Stimulated activated CD8-positive, alpha-beta memory T cell treated with anti-CD3 and anti-CD28 coated beads, Interleukin-7, amount 100 ng/mL, for 48 hours (primary cell): ENCODE measurements at places on chromosomes 1 and 21.
A peak's percentile ranks its signal among the peaks of the same experiment; 100 is the strongest.

DNA sequence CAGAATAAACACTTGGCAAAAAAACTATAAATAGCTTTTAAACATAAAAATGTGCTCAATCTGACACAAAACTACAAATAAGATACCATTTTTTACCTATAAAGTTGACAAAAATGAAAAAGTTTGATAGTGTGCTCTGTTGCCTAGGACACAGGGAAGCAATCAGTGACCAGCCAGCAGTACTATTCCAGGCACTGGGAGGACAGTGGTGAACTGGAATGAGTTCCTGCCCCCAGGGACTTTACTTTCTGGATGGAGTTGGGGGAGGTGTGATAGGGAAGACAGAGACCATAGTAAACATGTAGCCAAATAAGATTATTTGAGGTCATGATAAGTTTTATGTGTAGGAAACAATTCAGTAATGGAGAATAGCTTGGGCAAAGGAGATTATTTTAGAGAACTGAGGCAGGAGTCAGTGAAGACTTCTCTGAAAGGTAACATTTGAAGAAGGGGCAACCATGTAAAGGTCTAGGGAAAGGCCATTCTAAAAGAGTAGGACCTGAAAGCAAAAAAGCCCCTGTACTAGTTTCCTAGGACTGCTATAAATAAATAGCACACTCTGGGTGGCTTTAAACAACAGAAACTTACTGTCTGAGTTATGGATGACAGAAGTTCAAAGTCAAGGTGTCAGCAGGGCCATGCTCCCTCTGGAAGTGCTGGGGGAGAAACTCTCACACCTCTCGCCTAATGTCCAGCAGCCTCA, 42.0 kb downstream of the EEIG2 start:
- DNase-seq, result no peak

GRCh38 chr1:100799548-100799947, 80.0 kb downstream of the VCAM1 start:
- no peak for DNase-seq

- DNase-seq, result no peak
Observed at GRCh38 chr1:58887059-58887458, 103.2 kb upstream of the JUN start.

DNA sequence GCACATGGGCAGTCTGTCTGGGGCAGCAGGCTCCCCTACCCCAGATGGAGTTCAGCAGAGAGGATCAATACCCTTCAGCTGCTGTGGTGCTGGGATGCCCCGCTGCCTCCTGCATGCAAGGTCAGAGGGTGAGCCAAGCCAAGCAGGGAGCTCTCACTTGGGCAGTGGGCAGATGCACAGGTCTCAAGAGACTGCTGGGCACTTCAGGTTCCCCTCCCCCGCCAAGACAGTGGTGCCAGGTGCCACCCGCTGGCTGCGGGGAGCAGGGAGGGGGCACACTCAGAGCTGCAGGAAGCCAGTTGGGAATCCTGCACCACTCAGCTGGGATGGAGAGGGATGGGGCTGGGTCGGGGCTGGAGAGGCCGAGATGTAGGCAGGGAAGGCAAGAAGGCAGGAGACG, 15.8 kb upstream of the EVA1B start:
- DNase-seq, result no peak

- DNase-seq, result no peak
Observed at GRCh38 chr1:95415146-95415545, 181.1 kb downstream of the RWDD3 start.

DNA sequence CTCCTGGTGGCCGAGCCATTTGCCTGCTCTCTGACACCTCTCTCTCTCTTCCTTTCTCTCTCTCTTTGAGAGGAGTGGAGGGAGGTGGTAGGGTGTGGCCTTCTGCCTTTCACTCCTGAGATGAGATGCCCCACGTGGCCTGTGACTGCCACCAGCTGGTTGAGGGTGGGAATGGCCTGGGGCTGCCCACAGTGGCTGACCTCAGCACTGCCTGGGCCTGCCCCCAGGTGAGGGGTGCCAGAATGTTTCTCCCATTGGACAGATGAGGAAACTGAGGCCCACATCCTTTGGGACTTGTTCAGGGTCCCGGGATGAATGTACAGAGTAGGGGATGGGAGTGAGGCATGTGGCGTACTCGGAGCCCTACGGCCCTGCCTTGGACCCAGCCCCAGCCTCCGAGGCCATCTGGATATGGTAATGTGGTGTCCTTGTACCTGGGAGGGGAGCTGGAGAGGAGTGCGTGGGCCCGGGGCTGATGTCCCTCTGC, 12.7 kb upstream of the C1orf167 start:
- DNase-seq, result peak; percentile 41
